CD4-positive, alpha-beta T cell treated with Interleukin-15 for 4 hours (primary cell): ENCODE measurements at places on chromosomes 11 and 22.

DNA sequence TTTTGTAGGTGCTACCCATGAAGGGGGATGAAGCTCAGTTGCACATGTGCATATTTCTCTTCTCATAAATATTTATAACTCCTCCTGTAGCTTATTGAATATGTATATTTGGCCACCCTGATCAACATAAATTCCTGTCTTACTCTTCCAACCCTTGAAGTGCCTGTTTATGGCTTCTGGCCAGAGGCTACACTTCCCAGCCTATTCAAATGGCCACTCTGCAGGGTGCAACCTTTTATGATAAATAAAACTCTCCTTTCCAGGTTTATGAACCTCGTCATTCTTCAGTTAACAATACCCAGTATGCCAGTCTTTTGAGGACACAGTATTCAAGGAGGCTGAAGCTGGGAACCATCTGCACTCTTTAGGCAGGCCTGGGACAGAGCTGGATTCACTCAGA lies 2.6 kb upstream of the RTL6 start:
- DNase-seq = no peak

DNA sequence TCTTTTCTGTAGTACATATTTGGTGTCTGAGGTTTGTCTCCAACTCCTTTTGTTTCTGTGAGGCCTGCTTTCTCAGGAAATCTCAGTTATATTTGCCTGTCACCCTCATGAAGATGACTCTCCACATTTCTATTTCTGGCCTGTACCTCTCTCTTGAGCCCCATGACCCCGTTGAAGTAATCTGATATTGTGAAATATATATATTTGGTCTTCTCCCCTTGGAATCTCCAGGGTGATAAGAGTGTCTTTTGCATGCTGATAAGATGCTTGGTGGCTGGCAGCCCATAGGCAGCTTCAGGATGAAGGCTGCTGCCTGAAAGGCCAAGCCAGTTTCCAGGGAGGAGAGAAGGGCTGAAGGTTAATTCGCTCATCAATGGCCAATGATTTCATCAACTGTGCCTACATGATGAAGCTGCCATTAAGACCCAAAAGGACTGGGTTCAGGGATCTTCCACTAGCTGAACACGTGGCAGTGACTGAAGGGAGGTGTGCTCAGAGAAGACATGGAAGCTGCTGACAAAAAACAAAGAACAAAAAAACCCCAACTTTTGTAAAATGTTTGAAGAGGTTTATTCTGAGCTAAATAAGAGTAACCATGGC lies 67.4 kb downstream of the MICAL2 start:
- no peak for DNase-seq

GRCh38 chr11:123203471-123203870 lies 8.4 kb upstream of the CLMP start:
- no peak for DNase-seq

- DNase-seq = no peak
These were observed 322.5 kb downstream of the NTM start for GRCh38 chr11:131692961-131693360.

- no peak for DNase-seq
These were observed 23.1 kb upstream of the ANO5 start for GRCh38 chr11:22169833-22170232.
